ENCODE measurements at places on chromosomes 1 and 21.

GRCh38 chr1:4213366-4213973 is 313.4 kb upstream of the C1orf174 start:
- DNase-seq, result peak; percentile 27

- DNase-seq, result no peak
These were observed 1.1 kb downstream of the SERTAD4 start for GRCh38 chr1:210233495-210234328.

GRCh38 chr1:235885655-235886262 is 19.1 kb upstream of the LYST start:
- DNase-seq, result no peak

DNA sequence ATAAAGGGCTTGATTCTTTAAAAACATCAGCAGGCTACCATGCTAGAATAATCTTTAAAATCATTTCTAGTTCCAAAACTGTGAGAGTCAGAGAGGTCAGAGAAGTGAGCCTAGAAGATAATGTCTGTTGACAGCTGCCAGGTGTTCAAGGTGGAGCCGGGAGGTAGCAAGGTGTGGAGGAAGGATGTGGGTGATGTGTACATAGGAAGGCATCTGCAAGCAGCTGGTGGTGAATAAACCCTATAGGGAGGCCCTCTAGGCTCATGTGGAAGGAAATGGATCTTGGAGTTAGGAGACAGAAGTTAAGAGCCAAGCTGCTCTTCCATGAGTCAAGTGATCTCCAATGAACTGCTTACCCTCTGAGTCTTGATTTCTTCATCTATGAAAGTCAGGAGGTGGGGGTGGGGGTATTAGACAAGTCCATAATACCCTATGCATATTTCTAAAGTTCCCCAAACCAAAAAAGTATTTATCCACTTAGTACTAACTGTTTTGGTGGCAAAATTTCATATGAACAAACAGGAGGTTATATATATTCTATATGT is 266.3 kb downstream of the RHOU start:
- DNase-seq, result no peak

DNA sequence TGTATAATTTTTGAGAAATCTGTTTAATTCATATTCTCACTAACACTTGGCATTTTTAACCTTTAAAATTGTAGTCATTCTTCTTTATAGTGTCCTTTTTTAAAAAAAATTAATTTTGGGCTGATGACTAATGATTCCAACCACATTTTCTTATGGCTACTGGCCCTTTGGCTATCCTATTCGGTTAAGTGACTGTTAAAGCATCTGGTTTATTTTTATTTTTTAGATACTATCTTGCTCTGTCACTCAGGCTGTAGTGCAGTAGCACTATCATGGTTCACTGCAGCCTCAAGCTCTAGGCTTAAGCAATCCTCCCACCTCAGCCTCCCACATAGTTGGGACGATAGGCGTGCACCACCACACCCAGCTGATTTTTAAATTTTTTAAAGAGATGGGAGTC is 723.2 kb upstream of the CXADR start:
- DNase-seq, result no peak

DNA sequence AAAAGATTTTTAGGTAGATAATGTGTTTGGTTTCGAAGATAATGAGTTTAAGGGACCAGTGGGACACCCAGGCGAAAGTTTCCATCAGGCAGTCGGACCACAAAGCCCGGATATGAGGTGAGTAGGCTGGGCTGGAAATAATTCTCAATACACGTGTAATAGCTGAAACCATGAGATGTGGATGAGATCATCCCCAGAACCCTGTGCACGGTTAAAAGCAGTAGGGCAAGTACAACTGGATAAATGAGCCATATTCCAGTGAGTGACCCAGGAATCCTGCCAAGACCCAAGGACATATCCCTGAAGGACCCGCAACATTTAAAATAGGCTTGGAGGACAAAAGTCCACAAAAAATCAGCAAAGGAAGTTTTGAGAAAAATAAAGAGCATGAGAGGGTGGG is 21.5 kb upstream of the NHLH2 start:
- no peak for DNase-seq

GRCh38 chr1:199723250-199723956 is 304.1 kb upstream of the NR5A2 start:
- DNase-seq, result no peak

DNA sequence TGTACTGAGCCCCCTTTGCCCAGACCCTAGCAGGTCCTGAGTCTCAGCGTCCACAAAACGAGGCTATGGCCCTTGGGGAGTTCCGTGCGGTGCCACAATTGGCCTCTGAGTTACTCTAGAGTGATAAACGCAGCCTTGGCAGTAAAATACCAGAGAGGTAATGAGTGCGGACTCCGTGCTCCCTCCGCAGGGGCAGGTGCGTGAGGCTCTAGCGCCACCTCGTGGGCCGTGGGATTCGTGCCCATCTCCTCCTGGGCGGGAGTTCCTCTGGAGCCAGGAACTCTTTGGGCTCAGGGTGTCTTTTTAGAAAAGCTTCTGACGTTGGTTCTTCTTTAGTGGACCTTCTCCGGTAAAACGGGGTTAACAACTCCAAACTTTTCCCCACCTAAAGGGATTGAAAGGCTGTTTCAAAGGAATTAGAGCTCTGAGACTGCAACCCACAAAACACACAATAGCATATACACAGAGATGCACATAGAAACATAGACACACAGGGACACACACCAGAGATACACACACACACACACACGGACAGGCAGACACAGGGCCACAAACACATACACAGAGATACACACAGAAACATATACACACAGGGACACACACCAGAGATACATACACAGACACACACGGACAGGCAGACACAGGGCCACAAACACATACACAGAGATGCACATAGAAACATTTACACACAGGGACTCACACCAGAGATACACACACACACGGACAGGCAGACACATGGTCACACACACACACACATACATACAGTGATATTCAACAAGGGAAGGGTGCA is 99.4 kb downstream of the KCNJ15 start:
- peak; percentile 85 for DNase-seq

DNA sequence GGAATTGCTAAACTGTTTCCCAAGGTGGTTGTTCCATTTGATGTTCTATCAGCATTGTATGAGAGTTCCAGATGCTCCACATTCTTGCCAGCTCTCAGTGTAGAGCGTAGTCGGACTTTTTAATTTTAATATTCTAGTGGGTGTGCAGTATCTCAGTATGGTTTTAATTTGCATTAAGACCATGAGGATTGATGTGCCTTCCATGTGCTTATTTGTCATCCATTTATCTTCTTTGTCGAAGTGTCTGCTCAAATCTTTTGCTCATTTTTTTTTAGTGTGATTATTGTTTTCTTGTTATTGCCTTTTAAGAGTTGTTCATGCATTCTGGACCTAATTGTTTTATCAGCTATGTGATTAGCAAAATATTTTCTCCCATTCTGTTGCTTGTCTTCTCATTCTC is 13.8 kb upstream of the GUCA2B start:
- DNase-seq, result no peak

GRCh38 chr1:208393826-208394225 is 149.6 kb upstream of the PLXNA2 start:
- no peak for DNase-seq

GRCh38 chr1:89425056-89425455 is 61.2 kb downstream of the GBP6 start:
- no peak for DNase-seq

DNA sequence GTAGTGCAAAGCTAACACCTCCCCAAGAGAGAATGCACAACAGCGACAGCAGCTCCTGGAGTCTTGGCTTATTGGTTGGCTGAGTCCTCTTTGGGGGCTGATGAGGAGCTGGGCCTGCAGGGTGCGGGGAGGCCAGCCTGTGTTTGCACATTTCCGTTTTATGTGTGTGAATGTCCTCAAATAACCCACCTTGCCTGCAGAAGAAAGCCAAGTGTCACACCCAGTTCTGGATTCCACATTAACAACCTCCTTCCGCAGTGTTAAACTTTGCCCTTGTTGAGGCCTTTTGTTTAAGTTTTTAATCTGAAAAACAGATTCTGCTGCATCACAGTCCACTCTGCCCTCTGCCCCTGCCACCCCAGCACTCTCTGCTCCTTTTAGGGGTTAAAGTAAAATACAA is 274.5 kb downstream of the TM2D1 start:
- no peak for DNase-seq

DNA sequence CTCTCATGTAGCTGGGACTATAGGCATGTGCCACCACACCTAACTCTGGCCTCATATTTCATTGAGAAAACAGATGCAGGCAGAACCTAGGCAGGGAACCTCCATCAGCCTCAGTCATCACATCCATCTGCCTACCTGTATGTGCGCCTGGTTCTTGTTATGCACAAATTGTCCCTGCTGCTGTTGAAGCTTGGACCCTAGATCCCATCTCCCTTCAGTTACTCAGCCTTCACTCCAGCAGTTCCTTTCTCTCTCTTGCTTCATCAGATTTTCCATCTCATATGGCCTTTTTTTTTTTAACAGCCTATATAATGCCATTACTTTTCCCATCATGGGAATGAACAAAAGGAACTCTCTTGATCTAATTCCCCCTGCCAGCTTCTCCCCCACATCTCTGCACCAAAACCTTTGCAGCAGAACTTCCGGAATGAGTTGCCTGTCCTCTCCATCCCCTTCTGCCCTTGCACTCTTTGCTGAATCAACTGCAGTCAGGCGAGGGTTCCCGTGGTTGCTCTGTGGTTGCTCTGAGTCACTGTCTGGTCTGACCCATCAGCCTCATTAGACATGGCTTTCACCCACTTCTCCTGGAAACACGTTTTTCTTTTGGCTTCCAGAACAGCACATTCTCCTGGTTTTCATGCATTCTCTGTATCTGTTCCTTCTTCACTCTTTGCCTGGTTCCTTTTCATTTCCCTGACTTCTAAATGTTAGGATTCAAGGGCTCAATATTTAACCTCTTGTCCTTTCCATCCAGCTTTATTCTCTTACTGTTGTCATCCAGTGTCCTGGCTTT is 41.5 kb downstream of the UBE4B start:
- no peak for DNase-seq

DNA sequence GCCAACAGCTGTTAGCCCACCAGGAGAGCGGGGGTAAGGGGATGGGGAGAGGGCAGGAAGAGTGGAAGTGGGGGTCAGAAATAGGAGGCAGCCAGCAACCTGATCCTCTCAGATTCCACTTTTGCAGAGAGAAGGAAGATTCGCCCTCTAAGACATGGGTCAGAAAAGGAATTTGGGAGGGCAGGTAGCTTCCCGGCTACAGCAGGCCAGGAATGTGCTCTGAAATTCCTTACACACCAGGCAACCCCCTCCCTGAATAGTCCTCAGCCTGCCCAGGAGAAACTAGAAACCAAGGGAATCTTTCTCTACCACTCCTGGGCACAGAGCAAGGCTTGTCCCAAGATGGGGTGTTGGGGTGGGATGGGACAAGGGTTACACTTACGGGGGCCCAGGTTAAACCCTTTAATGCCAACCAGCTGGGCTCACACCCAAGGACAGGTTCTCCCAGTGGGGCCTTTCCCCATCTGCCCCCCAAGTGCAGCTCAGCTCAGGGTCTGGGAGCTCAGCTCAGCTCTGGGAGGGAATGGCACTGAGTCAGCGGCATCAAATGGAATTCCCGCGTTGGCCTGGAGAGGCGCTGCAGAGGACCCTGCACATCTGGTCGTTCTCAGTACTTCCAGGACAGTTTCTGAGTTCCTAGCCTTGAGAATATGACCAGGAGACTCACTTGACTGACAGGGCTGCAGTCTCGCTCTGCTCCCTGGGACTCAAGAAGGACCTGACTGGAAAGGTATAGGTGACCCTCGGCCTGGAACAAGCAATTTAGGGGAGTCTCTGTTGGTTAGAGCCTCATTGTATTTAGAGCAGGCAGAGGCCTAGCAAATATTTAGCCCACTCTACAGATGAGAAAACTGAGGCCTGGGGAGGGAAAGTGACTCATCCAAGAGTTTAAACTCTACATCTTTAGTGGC is 761 bp downstream of the TNNT2 start:
- DNase-seq, result no peak

DNA sequence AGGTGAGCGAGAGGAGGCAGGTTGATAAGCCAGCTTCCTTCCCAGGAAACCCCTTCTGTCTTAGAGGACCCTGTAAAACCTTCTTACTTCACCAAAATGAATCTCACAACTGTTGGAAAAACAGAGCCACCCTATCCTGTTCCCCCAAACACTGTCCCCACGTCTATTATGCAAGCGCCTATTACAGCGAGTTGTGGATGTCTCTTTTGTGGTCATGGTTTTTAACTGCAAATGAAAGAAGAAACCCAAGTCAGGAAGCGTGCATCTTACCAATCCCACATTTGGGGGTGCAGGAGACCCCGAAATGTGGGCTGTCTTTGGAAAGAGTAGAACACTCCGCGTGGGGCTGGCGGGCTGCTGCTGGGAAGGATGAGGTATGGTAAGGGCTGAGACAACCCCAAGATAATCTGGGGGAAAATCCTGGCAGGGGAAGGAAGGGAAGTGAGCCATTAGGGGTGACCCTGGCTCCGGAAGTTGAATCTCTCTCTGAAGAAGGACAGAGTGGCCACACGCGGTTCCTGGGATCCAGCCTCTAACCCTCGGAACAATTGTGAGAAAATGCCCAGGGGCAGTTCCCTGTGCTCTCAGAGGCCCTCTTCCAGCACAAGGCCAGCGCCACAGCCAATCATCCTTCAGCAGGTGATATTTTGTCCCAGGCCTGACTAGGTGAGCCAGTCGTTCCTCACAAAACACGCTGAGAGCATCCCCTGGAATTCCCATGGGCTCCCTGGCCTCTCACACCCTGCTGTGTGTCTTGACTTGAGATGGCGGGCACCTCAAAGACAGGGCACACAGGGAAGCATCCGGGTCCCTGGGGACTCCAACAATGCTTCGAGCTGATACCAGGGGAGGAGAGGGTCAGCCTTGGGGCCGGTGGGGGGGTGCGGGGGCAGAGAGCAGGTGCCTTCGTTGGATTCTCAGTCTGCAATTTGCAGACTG is 168.5 kb upstream of the IRF2BP2 start:
- no peak for DNase-seq

DNA sequence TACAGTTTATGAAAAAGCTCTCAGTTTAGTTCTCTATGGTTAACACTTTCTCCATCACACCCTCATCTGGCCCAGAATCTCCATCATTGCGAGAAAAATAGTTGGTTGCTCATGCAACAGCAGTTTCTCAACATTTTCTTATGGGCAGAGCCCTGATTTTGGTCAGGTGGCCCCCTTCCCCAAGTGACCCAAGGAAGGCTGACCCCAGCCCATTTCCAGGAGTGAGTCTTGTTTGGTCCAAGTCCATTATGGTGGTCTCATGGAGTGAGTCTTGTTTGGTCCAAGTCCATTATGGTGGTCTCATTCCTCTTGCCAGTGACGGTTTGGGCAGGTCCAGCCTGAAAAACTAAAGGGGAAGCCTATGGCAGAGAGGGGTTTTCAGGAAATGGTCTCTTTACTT is 1.5 kb upstream of the TRIM62 start:
- DNase-seq, result no peak

- peak; percentile 23 for DNase-seq
These were observed 19.7 kb downstream of the SLC5A9 start for GRCh38 chr1:48242141-48242736.

DNA sequence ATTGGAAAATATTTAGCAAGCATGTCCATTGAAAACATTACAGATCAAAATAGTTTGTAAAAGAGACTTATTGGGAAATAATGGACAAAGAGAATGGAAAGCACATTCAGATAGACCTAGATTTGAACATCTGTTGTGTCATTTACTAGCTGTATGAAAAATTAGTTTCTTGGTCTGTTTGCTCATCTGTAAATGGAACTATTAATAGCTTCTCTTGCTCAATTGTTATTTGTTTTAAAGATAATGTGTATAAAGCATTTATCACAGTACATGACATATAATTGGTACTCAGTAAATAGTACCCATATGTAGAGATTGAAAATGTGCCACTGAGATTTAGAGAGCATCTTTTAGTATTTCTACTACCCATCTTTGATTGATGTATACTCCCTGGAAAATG is 25.9 kb downstream of the RPAP2 start:
- no peak for DNase-seq
